ENCODE measurements at places on chromosomes 7 and 10. TPM values are rescaled to one million over a fixed set of nuclear protein-coding genes. Genes with fewer than 3 reads are reported as not detected.

- no peak for DNase-seq
Measured at GRCh38 chr10:62079885-62080559, 178.5 kb downstream of the ARID5B start.

DNA sequence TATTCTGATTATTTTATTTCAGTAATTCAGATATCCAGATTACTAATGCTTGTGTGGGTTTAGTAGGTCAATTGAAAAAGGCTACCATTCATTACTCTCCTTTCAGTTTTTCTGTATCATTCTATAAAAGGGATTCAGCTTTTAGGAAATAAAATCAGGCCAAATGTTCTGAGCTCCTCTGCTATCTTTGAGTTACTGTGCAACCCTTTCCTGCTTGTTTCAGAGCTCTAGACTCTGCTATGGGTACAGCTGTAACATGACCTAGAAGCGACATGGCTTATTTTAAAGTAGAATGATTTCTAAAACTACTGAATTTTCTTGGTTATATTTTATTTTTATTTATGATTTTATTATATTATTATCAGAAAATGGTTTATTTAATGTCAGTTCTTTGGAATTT lies 142.8 kb downstream of the LYZL1 start:
- no peak for DNase-seq

DNA sequence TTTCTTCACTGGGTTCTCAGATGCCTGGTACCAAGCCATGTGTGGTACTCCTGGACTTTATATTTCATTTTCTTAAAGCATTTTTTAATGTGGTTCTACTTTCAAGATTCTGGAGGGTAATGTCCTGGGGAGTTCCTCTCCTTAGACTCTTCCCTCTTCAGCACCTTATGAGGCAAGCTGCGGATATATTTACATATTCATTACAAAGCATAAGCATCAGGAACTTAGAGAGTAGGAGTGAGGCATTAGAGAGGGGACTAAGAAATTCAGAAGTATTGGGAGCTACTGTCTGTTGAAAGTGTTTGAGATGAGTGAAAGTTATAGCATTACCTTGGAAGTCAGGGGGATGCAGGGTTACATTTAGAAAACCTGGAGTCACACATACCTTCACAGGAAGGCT lies 20.8 kb downstream of the AUTS2 start:
- DNase-seq, result no peak

GRCh38 chr10:1198453-1199344 lies 142.5 kb downstream of the WDR37 start:
- DNase-seq, result no peak

TMEM273 gene
- 7.9 TPM for total RNA-seq

Measured in heart left ventricle (tissue), 16 donors.